ENCODE measurements at places on chromosomes 2 and 18. TPM values are rescaled to one million over a fixed set of nuclear protein-coding genes. Genes with fewer than 3 reads are reported as not detected.

Gene PMAIP1
- total RNA-seq, result 0.98 TPM

Gene IL36RN
- total RNA-seq, result not detected

GRCh38 chr2:133732982-133733900 is 165.0 kb upstream of the NCKAP5 start:
- H3K36me3 ChIP-seq, result no peaks in the 10 kb centered on the region
- no peaks in the 10 kb centered on the region for H3K4me1 ChIP-seq
- H3K27me3 ChIP-seq, result no peaks in the 10 kb centered on the region
- no peak overlapping the region for H3K27ac ChIP-seq
- no peak for DNase-seq
- H3K4me3 ChIP-seq, result no peak overlapping the region

DNA sequence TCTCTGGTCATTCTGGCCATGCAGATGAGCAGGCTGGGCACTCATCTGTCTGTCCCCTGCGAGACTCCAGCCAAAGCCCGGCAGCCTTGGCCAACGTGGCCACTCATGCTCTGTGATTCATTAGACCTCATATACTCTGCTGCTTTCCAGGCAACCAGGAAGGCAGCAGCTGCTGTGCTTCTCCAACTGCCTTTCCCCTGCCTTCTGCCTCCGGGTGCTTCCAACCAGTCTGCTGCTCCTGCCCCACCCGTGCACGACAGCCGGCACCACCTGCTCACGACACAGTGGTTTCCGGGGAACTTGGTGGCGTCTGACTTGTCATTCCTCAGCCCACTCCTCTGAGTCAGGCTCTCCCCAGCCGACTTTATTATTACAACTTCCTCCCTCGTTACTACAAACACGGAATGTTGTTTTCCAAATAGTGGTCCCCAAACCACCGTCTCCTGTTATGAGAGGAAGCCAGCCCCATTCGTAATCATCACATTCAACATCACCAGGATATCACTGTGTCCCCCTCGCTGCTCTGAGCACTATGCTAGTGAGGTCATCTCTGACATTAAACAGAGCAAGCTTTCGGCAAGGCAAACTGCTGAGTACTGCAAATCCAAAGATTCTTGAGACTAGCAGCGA is 392.4 kb downstream of the ALK start:
- H3K4me1 ChIP-seq, result no peaks in the 10 kb centered on the region
- H3K36me3 ChIP-seq, result no peaks in the 10 kb centered on the region
- DNase-seq, result no peak
- H3K27me3 ChIP-seq, result no peaks in the 10 kb centered on the region
- no peak overlapping the region for H3K4me3 ChIP-seq

DNA sequence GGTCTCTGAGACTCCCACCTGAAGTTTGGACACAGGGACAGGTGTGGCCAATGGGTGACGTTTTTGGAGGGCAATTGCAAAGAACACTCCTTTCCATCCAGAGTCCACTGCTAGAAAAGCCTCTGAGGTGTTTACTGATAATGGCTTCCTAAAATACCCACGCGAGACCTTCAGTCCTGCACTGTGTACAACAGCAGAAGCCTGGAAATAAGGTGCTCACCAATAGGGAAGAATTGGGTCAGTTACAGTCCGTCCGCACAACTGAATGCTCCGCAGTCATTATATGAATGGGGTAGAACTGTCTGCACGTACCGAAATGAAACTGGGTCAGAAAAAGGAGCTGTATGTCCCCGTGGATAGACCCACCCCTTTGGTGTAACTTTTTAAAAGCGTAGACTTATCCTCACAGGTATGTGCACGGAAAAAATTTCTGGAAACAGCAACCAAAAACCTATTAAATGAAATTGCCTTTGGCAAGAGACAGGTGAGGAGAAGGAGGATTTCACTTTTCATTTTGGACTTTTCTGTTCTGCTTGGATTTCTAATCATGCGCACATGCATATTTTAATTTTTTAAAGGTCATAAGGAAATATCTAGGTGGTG is 29.4 kb downstream of the SDC1 start:
- no peaks in the 10 kb centered on the region for H3K27me3 ChIP-seq
- no peaks in the 10 kb centered on the region for H3K4me1 ChIP-seq
- H3K27ac ChIP-seq, result no peak overlapping the region
- H3K4me3 ChIP-seq, result no peak overlapping the region
- DNase-seq, result no peak
